Activated CD8-positive, alpha-beta memory T cell treated with anti-CD3 and anti-CD28 coated beads for 36 hours (primary cell): ENCODE measurements at places on chromosomes 2 and 18. TPM values are rescaled to one million over a fixed set of nuclear protein-coding genes. Genes with fewer than 3 reads are reported as not detected.

Gene SCYGR5
- not detected for total RNA-seq

Gene SIGLEC15
- total RNA-seq = not detected

Gene BCL2
- 74.9 TPM for total RNA-seq

Gene KCNF1
- total RNA-seq = not detected

Gene RGPD3
- 0.06 TPM for total RNA-seq

Gene DARS1
- total RNA-seq = 159 TPM

Gene QPCT
- 6.6 TPM for total RNA-seq

Gene SPRED2
- total RNA-seq = 4.9 TPM
